ENCODE measurements at places on chromosomes 7 and 10. TPM values are rescaled to one million over a fixed set of nuclear protein-coding genes. Genes with fewer than 3 reads are reported as not detected.

Gene FOXI2
- total RNA-seq = 0.21 TPM

Gene NPSR1
- total RNA-seq = not detected

Gene SPDYE2
- total RNA-seq = not detected

Gene CDK1
- total RNA-seq = 15.8 TPM

Gene NPY4R2
- total RNA-seq = not detected

Gene FGFBP3
- 0.42 TPM for total RNA-seq

Gene LRIT1
- total RNA-seq = not detected

Gene DRGX
- not detected for total RNA-seq

Gene TAS2R3
- 0.29 TPM for total RNA-seq

DNA sequence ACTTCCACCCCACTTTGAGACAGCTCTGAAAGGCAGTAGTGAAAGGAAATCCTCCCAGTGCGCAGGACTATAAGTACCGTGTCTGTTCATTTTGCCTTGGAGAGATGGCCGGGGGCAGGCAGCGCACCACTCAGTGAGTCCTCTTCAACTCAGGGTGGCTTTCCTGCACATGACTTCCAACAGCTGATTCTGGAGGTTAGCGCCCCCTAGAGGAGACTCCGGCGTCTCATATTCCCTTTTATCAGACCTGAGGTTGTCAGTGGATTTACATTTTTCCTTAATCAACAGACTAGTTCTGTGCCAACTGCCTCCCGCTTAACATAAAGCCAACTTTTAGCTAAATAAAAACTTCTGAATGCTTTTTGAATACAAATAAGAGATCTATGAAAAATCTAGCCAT is 101.0 kb downstream of the HERPUD2 start:
- DNase-seq = no peak

DNA sequence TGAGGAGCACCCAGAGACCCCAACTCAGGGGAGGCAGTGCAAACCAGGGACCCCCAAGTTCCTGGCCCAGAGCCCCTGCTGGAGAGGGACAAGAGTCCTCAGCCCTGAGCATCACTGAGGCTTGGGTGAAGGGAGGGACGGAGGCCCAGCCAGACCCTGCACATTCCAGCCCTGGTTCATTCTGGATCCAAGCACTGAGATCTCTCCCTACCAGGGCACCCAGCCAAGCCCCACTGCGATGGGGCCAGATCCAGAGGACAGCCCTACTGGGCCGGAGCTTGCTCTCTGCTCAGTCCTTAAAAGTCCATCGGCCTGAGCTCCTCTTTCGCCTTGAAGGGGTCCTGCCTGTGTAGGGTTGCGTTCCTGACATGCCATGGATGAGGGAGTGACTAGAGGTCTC is 40.5 kb upstream of the RABGEF1 start:
- DNase-seq = no peak

DNA sequence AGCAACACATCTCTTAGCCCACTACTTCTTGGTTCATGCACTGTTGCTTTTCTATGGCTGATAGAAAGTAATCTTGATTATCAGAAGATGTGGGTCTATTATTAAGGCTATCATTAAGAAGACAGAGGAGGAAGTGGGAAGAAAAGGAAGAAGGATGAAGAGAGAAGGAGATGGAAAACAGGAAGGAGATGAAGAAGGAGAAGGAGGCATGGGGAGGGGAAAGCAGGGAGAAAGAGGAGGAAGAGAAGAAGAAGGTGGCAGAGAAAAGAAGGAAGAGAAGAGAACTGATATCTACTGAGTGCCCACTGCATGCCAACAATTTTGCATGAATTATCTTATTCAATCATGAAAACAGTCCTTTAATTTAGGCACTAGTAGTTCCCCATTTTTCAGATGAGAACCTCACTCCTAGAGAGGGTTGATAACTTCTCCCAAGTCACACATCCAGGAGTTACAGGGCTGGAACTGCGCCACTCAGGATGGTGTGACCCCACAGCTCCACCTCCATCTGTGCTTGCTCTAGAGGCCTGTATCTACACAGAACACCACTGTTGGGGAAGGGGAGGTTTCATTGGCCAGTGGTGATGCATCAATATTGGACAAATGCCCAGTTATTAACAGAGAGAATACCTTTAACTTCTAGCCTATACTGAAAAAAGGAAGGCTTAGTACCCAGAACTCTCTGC is 147.4 kb downstream of the CXCL12 start:
- DNase-seq = no peak

GRCh38 chr10:95832216-95833041 is 75.3 kb upstream of the CC2D2B start:
- no peak for DNase-seq

- no peak for DNase-seq
Observed at GRCh38 chr7:11332186-11332864, 358.7 kb downstream of the PHF14 start.

GRCh38 chr10:98273057-98273850 is 5.3 kb upstream of the LOXL4 start:
- DNase-seq = no peak

DNA sequence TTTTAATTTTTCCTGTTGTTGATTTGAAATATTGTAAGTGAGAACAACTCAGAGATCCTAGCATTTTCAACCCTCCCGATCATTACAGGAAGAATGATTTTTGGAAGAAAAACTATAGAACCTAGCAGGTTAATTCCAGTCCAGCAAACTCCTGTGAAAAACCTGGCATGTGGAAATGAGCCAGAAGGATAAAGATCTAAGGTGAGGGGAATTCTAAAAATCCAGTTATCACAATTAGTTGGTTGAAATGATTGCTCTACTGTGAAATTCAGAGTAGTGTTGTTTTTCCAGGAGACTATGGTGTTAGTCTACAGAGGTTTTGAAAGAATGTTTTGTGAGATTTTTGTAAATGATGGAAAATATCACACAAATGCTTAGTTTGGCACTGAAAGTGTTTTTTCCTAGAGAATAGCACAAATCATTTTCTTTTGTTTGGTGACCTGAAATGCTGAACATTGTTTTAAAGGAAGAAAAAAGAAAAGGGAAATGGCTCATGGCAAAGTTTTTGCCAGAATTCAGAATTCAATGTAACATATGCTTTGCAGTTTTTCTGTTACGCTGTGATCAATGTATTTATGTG is 152.4 kb upstream of the SLC26A5 start:
- no peak for DNase-seq

DNA sequence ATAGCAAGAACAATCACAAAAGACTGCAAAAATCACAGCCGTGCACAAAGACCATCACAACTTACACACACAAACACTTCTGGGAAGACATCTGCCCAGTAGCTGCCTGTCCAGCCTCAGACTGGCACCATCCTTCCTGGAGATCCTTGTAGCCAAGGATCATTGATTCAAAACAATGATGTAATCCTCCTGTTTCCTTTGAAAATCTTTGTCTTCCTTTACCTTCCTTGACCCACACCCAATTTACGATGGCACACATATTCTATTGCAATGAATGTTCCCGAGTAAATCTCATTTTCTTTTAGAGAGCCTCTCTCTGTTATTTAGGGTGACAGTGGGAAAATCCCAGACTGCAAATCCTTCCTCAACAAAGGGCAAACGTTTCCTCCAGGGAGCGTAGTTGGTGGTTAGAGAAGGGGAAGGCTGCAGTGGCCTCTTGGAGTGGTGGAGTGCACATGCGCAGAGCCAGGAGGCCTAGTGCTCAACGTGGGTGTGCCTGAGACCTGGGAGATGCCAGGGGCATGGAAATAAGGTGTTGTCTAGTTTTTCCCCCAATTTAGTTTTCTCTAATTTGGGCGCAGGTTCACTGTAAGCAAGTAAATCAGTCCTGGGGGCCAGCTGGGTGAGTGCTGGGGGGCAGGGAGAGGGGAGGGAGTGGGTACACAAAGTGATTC is 3.1 kb upstream of the INPP5A start:
- DNase-seq = no peak

GRCh38 chr7:111256391-111256790 is 165.5 kb downstream of the LRRN3 start:
- no peak for DNase-seq

DNA sequence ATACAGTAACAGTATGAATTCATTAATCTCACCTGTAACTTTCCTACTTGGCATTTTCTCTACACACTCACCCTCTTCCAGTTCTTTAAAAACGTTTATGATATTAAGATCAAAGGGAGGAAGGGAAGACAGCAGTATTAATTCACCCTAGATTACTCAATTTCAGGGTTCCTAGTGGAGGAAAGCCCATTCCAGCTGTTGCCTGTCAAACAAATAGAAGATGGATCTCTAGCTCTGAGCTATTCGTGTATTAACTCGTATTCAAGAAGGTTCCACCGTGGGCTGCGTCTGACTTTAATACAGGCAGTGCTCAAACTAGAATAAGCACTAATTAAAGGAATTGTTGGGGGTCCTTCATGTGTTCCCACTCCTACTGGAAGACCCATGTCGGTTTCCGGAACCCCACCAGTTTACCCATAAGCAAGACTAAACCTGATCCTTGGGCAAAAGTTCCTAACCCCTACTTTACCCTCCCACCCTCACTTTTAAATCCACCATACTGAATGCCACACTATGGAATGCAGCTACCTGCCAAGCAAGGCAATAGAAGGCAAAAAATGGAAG is 2.1 kb downstream of the NANOS1 start:
- no peak for DNase-seq

GRCh38 chr10:124733571-124734245 is 10.5 kb downstream of the FAM53B start:
- DNase-seq = no peak

GRCh38 chr7:23472956-23473843 is 2.9 kb upstream of the IGF2BP3 start:
- DNase-seq = no peak

- DNase-seq = no peak
Observed at GRCh38 chr10:66924674-66925345, 1.0 kb upstream of the LRRTM3 start.

GRCh38 chr7:121099572-121099971 is 111.1 kb downstream of the CPED1 start:
- no peak for DNase-seq

DNA sequence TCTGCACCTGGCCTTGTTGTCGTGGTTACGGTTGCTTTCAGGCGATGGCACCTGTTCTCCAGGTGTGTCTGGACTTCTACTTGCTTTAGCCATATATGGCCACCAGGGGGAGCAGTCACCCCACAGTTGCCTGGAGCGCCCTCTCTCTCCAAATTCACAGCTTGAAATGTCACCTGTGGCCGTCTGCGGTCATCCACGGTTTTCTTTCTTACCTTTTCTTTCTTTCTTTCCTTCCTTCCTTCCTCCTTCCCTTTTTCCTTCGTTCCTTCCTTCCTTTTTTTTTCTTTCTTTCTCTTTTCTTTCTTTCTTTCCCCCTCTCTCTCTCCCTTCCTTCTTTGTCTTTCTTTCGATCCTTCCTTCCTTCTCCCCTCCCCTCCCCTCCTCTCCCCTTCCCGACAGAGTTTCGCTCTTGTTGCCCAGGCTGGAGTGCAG is 150.5 kb upstream of the VKORC1L1 start:
- DNase-seq = no peak

- DNase-seq = no peak
Observed at GRCh38 chr7:94396596-94396995, 1.9 kb downstream of the COL1A2 start.

DNA sequence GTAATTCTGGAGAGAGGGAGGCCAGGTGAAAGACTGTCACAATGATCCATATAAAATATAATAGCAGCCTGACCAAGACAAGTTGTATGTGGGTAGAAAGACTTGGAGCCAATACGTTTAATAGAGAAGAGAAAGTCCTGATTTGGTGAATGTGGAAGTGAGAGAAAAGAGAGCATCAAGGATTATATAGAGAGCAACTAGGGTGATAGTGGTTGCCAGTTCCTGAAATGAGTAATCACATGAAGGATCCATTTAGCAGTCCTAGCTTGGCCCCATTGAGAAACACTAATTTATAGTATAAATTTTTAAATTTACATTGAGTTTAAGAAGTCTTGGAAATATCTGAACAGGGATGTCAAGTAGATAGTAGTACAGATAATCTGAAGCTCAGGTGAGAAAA is 74.0 kb downstream of the AASS start:
- no peak for DNase-seq

GRCh38 chr7:36315309-36315944 is 74.2 kb upstream of the ANLN start:
- no peak for DNase-seq

DNA sequence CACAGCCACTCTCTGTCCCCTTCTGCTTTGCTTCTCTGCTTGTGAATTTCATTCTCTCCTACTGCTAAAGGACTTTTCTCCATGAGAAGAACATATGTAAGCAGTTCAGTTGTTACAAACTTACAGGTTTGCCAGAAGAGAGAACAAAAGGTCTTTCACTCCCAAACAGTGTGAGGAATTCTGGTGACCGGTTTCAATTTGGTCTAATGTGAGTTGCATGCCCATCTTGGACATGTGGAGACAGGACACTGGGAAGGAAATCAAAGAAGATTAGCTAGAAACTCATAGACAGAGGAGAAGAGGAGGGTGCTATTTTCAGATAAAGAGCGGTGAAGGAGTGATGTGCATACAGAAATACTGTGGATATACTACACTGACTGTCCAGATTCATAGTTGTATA is 209.5 kb upstream of the INHBA start:
- DNase-seq = no peak

- DNase-seq = no peak
Observed at GRCh38 chr10:71246591-71247413, 34.4 kb downstream of the UNC5B start.

GRCh38 chr7:95304990-95305389 is 19.3 kb downstream of the PON1 start:
- DNase-seq = no peak

DNA sequence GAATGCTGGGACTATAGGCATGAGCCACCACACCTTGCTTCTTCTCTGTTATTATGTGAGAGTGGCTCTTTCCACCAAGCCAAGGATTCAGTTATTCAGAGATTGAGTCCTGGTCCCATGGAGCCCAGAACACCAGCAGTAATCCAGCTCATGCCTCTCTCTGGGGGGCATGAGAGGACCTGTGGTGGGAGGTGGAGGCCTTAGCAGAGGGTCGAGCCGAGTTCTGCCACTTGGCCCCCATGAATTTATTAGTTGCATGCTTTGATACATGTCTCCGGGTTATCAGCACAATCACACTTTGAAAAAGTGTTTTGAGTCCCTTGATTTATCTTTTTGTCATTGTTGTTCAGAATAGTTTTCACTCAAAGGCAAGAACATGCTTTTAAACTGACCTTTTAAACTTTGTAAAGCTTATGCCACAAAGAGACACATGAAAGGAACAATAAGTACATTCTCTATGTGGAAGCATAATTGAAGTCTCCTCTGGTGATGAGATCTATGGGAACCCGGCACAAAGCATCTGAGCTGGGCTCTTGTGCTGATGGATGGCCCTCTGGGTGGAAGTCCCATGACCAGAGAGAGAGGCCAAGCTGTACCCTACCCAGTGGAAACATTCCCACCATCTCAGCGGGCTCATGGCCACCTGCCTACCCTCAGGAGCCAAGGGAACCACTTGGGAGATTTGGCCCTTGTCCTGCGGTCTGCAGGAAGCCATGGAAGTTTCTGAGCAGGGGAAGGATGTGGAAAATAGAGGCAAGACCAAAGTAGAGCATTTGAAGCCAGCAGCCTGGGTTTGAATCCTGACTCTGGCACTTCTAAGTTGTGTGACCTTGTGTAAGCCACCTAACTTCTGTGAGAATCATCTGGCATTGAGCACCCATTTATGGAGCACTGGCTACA is 53.9 kb downstream of the MINDY4 start:
- DNase-seq = no peak

Data from kidney epithelial cell (primary cell).